ENCODE measurements at places on chromosomes 2 and 18.

DNA sequence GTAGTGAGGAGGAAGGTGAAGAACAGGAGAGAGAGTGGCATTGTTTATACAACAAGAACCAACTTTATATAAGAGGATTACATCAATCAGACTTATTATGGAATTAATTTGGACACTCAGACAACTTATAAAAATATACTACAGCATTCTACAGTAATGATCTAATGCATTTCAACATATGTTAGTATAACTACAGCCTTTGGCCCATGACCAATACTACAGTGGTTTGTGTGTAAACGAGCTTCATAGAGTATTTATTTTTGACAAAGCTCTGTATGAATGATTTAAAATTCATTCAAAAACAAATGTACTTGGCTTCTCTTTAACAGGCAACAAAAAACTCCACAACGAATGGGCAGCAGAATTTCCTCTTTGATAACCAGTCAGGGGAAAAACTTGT, 72.8 kb downstream of the ZNF521 start:
- peak; percentile 75 for DNase-seq

GRCh38 chr18:47710451-47710850, 220.0 kb downstream of the SMAD2 start:
- DNase-seq, result no peak

DNA sequence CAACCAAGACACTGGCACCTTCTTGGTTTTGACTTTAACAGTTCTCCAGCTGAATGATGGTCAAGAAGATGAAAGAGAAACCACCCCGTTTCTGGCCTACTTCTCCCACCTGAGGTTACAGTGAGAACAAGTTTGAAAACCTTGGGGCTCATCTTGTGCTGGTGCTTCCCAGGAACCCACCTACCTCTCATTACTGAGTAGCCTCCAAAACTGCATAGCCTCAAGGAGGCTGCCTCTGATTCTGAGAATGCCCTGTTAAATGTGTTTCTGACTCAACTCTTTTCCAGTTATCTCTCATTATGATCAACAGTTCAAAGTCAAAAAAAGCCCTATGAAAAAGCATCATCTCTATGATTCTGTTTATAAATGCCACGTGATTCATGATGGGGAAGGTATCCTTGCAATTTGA, 121.9 kb downstream of the CACNB4 start:
- no peak for DNase-seq

DNA sequence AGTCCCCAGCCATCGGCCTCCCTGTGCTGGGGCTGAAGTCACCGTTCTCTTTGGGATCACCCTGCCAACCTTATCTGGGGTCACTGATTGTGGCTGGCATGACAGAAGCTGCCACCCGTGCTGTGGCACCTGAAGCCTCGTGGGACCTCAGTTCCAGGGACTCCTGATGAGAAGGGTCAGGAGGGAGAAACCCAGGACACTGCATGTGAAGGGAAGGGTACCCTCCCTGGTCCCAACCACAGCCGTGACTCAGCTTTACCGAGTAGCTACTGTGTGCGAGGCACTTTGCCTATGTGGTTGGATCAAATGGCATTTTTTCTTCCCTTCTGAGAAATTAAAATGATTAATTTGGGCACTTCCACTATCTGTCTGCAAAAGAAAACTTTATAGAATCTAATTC, 64.4 kb downstream of the SP110 start:
- DNase-seq, result no peak

GRCh38 chr2:121078899-121079298, 206.1 kb downstream of the TFCP2L1 start:
- peak; percentile 50 for DNase-seq

GRCh38 chr18:8871489-8871888, 166.1 kb downstream of the MTCL1 start:
- no peak for DNase-seq

GRCh38 chr18:23351521-23351920, 101.6 kb upstream of the RIOK3 start:
- DNase-seq, result no peak

- DNase-seq, result no peak
These were observed 291.5 kb downstream of the SLC4A3 start for GRCh38 chr2:219918944-219919343.

GRCh38 chr2:203361922-203362321, 33.7 kb downstream of the ABI2 start:
- DNase-seq, result no peak

DNA sequence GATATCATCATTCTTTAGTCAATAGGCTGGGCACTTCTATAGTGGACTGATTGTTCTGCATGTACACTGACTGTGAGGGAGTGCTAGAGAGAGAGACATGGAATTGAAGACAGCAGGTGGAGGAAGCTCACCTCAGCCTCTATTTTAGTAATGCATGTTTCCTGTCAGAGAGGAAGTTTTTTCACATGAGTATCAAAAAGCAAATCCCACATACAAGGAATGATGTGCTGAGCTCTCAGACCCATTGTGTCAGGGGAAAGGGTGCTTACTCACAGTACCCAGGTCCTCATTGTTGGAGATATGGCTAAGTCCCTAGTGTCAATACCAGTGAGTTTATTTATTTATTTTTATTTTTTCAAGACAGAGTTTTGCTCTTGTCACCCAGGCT, 9.9 kb upstream of the CDK15 start:
- DNase-seq, result peak; percentile 4

DNA sequence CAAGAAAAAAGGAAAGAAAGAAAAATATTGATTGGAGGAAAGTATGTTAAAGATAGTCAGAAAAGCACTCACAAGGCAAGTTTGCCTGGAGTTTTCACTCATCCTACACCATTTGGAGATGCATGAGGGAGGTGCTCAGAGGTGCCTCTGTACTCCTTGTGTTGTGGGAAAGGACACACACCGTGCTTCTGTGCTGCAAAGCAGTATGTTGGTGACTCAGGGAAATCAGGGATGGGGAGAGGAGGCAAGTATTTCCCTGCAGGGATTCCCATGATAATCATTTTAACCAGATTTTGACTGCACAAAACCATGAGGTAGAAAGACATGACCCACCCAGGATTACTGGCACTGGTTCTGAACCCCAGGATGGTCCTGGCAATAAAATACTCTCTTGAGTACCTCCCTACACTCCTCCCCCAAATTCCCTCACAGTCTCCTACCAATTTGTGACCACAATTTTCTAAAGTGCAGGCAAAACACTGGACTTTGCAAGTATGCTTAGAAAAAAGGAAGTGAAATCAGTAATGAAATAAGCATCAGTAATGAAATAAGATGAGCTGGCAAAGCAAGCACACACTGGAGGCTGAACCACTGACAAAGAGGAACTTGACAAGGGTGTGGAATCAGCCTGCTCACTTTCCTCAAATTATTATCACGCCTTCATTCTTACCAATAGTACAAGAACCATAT, 155.5 kb upstream of the ACVR2A start:
- no peak for DNase-seq

GRCh38 chr2:97718942-97719341, 5.6 kb downstream of the ZAP70 start:
- no peak for DNase-seq

GRCh38 chr2:207311316-207312005, 145.7 kb upstream of the KLF7 start:
- peak; percentile 97 for DNase-seq

DNA sequence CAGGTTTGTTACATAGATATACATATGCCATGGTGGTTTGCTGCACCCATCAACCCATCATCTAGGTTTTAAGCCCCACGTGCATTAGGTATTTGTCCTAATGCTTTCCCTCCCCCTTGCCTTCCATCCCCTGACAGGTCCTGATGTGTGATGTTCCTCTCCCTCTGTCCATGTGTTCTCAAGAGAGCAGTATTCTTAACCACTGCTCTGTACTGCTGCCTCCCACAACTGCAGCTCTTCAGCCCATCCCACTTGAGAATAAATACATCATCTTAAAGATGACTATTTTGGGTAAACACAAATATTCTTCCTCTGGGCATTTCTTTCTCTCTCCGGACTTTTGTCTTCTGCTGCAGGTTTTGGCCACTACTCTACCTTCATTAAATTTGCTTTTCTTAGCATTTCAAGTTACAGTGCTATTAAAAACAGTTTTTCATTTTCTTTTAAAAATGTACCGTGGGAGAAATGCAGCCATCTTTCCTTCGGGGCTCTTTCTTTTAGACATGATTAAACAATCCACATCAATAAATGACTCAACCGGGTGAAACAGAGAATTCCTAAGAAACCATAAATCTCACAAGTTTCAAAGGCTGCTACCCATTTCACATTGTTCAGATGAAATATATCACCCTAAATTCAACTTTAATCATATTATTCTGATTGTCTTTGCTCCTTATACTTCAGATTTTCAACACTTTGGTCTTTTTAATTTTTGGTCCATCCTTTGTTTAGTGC, 323.4 kb downstream of the GALNT13 start:
- peak; percentile 54 for DNase-seq

GRCh38 chr2:135335256-135335655, 195.8 kb downstream of the ZRANB3 start:
- DNase-seq, result no peak

DNA sequence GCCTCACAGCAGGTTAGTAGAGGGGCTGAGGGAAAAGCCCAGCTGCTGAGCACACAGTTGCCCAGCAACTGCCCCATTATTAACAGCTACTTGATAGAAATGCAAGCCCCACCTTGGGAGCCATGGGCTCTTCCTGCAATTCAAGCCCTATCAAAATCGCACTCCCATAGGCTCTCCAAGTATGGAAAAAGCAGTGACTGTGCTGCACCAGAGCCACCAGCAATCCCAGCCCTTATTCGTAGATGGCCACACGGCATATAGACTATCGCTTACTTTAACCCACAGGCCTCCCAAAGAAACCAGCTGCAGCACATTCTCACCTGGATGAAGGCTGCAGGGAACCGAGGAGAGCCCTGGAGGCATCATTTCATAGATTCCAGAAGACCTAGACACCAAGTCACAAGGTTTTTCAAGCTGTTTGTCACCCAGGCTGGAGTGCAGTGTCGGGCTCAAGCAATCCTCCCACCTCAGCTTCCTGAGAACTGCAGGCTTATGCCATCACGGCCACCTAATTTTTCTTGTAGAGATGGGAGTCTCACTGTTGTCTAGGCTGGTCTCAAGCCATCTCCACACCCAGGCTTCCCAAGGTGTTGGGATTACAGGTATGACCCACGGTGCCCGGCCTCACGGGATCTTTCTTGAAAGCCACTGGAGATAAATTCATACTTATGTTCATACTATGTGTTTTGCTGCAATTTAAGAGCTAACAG, 11.3 kb downstream of the NCL start:
- DNase-seq, result no peak

GRCh38 chr18:64137914-64138313, 11.0 kb downstream of the LINC00305 start:
- DNase-seq, result no peak

- no peak for DNase-seq
These were observed 229.2 kb downstream of the GALR1 start for GRCh38 chr18:77478646-77479442.

- DNase-seq, result peak; percentile 64
These were observed 115.4 kb downstream of the SCG2 start for GRCh38 chr2:223486751-223487150.

DNA sequence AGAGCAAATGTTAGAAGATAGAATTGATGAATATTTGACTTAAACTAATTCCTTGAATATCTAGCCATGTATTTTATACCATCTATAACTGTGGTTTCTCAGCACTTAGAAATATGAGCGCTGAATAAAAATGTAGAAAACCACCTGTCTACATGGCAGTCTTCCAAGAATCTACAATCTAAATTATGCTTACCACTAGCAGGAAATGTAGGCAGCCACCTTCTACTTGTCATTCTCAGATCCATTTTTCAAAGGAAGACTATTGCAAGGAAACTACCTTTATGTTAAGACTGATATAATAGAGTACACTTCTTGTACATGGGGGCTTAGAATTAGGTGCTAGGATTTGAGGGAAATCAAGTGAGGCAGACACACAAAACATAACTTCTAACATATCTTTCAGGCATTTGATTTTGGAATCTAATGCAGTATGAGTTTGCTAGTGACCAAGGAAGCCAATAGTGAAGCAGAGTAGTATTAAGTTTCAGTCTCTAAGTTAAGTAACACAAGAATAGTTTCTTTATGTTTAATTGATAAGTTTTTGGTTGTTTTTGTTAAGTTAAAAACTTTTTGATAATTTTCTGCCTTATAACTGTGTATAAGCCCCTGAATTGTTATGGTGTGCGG, 175.9 kb upstream of the ITGA4 start:
- no peak for DNase-seq

- DNase-seq, result no peak
These were observed 3.1 kb downstream of the MLPH start for GRCh38 chr2:237490009-237490711.

GRCh38 chr2:120746144-120746543, 10.5 kb downstream of the GLI2 start:
- DNase-seq, result no peak

Data from fibroblast of skin of abdomen (primary cell).